Midbrain (tissue), 1 donor: ENCODE measurements at places on chromosomes 12 and 14.

DNA sequence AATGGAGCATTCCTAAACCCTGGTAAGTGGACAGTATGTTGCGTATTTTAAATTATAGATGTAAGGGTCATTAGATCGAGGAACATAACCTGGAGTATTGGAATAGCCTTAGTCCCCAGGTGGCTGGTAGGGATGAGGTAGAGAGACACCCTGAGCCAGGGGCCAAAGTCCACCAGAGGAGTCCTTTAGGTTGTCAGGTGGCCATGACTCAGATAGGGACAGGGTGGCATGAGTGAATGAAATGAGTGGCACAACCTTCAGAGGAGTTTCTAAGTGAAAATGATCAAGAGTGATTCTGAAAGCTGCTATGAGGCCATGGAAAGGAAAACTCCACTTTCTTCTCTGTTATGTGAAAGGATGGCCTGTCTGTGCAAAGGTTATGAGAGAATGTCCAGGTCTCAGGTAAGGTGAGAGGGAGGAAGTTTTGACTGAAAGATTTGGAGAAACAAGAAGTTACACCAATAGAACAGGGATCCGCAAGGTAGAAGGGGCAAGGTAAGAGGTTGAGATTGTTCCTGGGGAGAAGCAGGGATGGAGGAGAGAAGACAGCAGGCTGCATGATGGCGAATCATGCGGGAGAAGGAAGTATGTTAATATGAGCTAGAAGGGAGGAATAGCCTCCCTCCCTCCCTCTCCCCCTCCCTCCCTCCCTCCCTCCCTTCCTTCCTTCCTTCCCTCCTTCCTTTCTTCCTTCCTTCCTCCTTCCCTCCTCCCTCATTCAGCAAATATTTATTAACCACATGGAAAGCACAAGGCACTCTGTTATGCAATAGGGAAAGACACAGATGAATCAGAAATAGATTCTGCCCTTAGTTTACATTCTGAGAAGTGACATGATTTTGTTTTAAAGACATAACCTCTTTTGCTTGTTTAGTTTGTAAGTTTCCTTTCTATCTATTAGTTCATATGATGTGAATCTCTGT is 14.0 kb upstream of the RIPK3 start:
- no peak for DNase-seq

DNA sequence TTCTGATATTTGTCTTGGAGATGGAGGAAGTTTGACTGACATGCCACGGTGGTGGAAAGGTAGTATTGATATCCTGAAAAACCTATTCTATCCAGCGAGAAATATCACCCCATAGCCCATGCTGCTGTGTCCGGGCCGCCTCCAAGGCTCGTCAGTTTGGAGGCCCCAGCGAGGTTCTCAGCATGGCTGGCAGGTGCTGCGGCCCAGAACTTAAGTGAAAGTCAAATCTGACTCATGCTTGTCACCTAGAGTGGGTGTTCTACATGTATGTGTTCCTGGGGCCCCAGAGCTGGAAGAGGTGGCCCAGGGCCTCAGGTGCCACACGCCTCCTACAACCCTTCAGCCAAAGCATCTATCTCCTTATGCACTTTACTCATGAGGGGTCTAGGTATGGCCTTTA is 92.9 kb downstream of the GCH1 start:
- no peak for DNase-seq

- DNase-seq = no peak
Observed at GRCh38 chr12:117921929-117922777, 46.6 kb downstream of the KSR2 start.

DNA sequence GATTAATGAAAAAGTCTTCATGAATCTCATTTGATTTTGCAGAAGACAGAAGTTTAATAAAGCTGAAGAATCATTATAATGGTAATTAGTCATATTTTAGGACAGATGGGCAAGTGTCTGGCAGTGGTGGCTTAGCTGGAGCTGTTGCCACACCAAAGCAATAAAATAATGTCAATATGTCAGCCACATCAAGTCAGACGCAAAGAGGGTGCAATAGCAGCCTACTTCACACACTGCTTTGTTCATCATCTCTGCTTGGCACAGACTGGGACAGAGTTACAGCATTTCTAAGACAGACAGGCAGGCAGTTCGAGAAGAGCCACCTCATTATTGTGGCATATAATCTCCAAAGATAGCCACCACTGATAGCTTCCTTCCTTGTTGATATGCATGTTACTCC is 16.9 kb upstream of the KRR1 start:
- no peak for DNase-seq

DNA sequence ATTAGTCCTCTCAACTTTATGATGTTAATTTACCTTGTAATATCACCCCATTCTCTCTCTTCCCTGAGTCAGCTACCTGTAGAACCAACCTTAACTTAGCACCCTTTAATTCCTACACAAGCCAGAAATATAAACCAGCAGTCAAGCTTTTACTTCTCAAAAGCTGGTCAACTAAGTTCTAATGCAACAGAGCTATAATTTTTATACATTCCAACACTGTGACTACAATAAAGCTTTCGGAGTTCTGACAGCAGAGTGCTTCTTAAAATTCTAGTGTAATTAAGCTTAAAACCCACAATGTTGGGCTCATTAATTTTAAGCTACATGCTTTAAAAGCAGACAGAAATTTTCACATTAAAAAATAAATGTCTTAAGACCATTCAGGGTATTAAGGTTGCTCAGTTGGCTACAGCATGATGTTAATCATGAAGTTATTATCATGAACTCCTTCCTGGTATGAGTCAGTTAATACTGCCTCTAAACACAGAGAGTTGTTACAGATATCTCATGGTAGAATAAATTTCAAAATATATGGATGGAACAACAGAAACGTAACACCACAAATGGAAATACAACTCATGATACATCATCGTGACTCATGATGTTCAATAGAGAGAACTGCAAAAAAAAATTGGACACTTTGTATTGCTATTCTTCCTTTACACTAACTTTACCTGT is 126.7 kb downstream of the EPS8 start:
- no peak for DNase-seq

- DNase-seq = no peak
Observed at GRCh38 chr12:131592972-131593371, 117.9 kb upstream of the SFSWAP start.

- no peak for DNase-seq
Observed at GRCh38 chr12:24138041-24138440, 188.6 kb upstream of the SOX5 start.

DNA sequence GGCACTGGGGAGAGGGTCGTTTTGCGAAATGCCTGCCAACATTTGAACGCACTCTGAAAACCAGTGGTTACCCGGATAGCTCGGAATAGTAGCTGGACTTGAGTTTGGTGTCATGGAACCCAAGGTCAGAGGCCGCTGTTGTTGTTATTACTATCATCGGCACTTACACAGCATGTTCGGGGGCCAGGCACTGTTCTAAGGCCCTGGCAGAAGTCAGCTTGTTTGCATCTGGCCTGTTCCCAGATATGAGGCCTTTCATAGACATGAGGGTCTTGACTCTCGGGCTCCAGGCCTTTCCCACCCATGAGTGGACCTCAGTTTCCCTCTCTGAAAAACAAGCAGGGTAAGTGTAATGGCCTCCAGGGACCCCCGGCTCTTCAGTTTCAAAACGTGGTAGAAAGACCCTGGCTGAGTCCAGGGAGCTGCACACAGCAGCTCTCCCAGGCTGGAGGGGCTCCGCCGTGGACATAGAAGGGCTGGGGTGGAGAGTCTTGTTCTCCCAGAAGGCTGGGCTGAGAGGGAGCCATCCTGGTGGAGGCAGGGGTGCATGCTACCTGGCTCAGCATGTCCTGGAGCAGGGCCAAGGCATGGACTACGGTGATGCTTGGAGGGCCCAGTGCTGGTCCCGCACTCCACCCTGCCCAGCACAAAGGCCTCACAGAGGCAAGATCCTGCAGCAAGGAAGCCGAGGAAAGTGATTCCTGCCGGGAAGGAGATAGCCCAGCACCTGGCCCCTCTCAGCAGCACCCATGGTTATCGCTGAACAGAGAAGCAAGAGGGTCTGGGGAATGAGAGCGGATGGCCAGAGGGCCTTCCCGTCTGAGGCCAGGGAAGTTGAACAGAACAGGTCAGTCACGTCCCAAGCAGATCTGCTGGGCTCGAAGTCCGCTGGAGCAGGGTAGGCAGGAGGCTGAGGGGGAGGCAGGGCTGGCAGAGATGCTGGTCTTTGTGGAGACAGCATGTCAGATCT is 63.5 kb upstream of the C14orf180 start:
- no peak for DNase-seq

GRCh38 chr12:6233121-6233971 is 33.1 kb downstream of the CD9 start:
- DNase-seq = peak; percentile 76

DNA sequence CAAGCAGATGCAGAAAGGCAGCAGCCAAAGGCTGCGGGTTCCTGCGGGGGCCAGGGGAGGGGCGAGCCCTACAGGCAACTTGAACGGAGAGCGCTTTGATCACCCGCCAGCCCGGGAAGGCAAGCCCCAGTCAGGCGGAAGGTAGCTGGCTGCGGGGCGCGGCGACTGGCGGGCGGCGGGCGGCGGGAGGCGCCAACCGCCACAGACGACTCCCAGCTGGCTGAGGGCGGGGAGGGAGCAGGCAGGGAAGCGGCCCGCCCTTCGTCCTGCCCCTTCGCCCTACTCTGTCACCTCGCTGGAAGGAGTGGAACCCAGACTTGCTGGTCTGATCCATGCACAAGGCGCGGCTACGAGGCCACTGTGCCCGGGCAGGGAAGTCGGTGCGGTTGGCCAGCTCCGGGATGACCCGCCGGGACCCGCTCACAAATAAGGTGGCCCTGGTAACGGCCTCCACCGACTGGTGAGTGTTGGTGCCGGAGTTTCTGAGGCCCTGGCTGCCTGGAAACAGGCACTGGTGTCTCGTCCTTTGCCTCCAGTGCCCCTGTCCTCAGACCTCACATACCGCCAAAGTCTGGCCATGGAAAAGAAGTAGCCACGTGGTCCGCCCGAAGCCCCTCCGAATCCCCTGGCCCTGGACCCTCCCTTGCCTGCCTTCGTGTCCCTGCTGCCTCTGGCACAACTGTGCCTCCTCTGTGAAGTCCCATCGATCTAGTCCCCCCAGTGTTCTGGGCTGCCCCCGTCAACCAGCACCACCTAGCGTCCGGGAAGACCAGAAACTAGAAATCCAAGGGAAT is 15.4 kb upstream of the CARMIL3 start:
- DNase-seq = peak; percentile 81

DNA sequence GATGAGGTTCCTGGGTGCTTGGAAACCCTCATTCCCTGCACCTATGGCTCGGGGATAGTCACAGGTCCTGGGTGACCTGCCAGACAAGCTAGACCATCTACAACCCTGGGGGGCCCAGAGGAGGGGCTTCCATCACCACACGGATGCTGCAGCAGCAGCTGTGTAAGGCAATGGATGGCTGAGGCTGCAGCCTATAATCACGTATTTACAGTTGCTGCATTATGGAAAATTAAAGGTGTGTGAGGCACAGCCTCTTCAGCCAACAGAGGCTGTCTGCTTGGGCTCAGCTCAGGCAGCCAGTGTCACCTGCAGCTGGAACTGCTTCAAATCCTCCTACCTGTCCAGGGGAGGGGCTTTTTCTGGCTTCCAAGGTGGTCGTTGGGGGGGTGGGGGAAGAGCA is 268.1 kb downstream of the CACNA1C start:
- DNase-seq = no peak

DNA sequence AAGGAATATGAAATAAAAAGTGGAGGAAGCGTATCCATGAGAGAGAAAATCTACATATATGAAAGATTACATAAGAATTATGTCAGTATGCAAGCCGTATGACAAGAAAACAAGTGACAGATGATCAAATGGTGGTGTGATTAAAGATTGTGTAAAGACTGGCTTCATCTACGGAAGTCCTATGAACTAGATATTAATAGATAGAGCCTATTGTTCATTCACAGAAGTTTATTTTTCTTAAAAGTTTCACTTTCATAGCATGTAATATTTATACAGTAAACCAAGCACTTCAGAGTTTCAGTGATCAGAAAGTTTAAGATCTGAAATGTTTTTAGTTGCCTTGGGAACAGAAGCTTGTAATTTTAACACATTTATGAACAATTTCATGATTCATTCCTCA is 84.5 kb downstream of the VRK1 start:
- DNase-seq = no peak

- no peak for DNase-seq
Observed at GRCh38 chr12:89234324-89235114, 117.8 kb downstream of the DUSP6 start.

DNA sequence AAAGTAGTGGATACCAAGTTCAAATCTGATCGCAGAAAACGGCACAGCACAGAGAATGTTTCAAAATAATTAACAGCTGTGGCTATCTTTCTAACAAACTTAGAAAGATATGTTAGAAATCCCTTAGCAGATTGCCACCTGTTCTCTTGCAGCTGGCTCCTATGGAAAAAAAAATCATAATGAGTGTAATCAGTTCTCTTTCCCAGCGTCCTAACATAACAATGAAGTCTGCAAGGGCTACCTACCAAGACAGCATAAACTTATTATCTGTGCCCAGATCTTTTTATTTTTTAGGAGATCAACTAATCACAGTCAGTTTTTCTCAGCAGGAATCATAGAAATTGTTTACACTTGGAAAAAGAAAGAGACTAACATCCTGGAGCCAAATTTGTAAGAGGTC is 358.6 kb upstream of the FOXG1 start:
- DNase-seq = no peak

DNA sequence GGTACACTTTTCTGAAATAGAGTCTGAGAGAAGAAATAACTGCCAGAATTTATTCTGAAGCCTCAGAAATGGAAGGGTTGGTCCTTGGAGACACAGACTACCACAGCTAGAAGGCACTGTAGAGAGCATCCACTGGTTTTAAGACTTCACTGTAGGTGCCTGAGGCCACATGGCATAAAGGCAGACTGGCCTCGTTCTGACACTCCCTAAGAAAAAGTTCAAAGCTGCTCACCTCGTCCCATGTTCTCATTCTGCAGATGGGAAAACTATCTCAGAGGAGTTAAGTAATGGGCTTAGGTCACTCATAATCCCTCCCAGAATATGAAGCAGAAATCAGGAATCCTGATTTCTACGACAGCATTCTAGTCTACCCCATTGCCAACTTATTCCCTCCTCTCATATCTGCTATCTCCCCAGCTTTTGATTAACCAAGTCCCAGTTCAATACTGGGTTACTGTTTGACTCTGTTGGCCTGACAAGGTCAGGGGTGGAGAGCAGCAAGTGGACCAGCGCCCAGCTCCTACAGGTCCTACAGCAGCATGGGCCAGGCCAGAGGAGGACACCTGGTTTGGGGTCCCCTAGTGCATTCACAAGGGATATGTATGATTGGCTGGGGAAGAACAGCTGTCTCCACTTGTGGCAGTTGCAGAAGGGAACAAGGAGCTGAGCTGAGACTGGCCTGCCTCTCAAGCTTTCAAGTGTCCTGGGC is 3.7 kb downstream of the ITGA5 start:
- no peak for DNase-seq

- DNase-seq = peak; percentile 60
Observed at GRCh38 chr12:22083167-22083566, 37.1 kb downstream of the CMAS start.

DNA sequence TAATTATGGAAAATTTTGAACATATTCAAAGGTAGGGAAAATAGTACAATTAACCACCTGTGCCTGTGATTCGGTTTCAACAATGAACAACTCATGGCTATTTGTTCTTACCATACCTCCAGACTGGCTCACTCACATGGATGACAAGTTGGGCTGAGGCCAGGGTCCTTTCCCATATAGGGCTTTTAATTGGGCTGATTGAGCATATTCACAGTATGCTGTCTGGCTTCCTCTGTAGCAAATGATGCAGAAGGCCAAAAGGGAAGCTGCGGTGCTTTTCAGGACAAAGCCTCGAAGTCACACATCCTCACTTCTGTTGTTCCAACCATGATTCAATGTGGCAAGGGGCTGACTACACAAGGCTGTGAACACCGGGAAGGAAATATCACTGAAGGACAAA is 297.5 kb upstream of the SLC16A7 start:
- DNase-seq = no peak
